ENCODE measurements at places on chromosomes 2 and 18. TPM values are rescaled to one million over a fixed set of nuclear protein-coding genes. Genes with fewer than 3 reads are reported as not detected.

- no peak for DNase-seq
Observed at GRCh38 chr2:197502201-197502600, 2.0 kb downstream of the HSPE1 start.

GRCh38 chr2:159562248-159562647 is 54.1 kb downstream of the BAZ2B start:
- no peak for DNase-seq

- peak; percentile 62 for DNase-seq
Observed at GRCh38 chr2:16614314-16614860, 51.2 kb downstream of the CYRIA start.

GRCh38 chr2:8312221-8312620 is 369.6 kb upstream of the ID2 start:
- DNase-seq: no peak

The GAD1 gene
- total RNA-seq: 2.8 TPM

GRCh38 chr2:68272246-68272994 is 20.1 kb upstream of the PPP3R1 start:
- DNase-seq: no peak

- DNase-seq: no peak
Observed at GRCh38 chr2:189876271-189876670, 92.0 kb downstream of the PMS1 start.

The TLX2 gene
- not detected for total RNA-seq

DNA sequence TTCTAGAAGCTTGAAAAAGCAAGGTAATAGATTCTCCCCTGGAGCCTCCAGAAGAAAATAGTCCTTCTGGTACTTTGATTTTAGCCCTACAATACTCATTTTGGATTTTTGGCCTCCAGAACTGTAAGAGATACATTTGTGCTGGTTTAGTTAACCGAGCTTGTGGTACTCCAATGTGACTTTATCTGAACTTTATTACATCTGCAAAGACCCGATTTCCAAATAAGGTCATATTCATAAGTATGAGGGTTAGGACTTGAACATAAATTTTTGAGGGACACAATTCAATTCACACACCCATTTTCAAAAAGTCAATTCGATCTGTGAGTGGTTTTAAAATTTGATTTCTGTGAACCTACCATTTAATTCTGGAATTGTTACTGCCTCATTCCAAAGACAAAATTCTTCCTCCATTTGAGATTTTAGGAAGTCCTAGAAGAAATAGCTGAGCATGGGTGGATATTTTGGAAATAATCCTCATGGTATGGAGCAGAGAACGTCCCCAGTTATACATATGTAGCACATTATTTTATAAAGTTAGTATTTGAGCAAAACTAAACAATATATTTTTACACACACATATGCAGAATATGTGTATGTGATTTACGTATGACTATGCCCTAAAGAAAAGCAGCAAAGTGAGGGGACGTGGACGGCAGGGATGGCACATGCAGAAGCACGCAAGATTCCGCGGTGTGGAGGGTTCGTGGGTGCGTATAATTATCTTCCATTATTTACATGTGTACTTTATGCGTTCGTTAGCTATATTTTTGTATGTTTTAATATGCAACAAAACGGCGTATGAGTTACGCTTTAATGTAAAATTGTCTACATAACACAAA is 905 bp upstream of the NUP35 start:
- no peak for DNase-seq

The B3GNT7 gene
- not detected for total RNA-seq

DNA sequence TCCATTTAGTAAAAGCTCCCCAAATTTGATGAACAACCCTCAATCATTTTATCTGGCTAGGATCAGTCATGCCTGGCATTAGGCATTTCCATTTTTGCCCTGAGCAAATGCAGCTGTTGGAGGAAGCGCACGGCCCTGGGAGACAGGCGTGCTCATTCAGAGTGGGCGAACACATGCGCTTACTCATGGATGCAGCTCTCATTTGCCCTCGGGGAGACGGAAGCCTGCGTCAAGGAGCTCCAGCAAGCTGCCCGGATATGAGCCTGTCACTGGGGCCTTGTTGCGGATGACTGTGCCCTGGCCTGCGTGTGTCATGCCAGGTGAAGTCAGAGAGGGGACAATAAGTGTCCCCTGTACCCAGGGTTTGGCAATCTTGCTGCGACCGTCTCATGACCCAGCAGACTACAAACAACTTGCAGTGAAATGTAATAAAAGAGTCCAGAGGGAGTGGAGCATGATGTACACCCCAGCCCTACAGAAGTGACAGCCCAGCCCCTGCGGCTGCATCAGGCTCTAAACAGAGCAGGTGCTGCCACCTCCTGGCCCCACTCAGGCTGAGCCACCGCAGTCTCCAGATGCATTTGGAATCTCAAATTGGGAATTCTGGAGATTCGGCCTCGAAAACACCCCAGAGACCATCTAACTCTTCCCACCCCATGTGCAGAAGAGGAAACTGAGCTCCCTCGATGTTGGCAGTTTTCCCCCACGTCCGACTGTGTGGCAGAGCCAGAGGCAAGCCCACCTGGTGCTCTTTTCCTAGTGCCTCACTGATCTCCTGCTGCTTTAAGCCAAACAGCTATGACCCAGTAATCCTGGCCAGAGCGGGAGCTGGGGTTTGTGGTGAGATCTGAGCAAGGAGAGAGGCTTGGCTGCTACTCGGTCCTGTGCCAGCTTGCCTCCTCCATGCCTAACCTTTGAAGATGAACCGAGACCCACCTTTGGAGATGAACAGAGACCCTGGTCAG is 105.0 kb upstream of the ALK start:
- DNase-seq: peak; percentile 14

GRCh38 chr2:234996941-234997270 is 45.1 kb downstream of the SH3BP4 start:
- DNase-seq: peak; percentile 47

DNA sequence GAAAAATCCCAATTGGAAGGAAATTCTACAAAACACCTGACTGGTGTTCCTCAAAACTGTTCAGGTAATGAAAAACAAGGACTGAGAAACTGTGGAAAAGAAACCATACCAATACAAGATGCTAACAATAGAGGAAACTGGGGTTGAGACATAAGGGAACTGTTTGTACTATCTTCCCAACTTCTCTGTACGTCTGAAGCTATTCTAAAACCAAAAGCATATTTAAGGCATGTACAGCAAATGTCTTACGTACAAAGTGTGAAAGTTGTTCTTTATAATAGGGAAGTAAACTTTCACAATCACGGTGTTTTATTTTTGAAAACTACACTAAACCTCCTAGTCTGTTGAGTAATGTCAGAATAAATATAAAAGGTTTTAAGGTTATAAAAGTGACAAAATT is 776.1 kb upstream of the RAB6C start:
- no peak for DNase-seq

The HRH4 gene
- not detected for total RNA-seq

DNA sequence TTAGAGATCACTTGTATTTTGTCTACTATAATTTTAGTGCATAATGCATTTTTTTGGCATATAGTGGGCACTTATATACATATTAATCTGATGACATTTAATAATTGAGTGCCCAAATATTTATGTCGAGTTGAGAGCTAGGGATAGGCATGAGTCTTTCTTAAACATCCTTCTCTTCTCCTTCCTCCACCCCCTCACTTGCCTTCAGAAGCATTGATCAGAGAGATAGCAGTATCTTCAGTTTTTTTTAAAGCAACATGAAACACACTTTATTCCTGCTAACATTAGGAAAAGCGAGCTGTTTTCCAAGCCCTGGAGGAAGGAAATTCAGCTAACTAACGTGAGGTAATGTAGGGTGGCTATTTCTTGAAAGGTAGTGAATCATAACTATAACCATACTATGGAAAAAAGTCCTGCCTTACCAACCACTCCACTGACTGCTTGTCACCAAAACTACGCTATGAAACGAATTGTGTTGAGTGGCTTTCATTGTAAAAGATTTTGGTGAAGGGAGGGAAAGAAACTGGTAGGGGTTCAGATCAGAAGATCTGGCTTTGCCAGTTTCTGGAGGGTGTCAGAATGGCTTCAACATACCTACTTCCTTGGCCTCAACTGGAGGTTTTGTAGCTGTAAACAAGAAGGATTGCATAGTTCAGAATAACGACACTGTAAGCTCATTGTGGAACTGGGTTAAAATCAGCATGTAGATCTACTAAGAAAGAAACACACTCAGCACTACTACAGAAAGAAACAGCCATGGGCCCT is 2.3 kb upstream of the ITGA4 start:
- no peak for DNase-seq

The LBH gene
- total RNA-seq: 163 TPM

DNA sequence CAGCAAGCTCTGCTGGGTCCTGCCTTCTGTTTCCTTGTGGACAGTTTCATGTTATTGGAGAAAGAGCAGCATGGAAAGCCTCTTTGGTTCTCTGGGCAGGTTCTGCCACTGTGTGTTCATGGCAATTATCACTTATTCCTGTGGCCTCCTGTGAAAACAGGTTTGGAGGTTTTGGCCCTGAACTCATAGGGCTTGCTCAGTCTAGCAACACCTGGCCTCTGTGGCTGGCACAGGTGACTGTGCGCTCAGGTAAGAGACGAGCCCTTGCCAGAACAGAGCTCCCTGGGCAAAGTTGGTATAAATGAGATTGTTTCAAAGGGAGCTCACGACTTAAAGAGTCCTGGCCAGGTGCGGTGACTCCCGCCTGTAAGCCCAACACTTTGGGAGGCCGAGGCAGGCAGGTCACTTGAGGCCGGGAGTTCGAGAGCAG is 5.7 kb downstream of the CEP68 start:
- DNase-seq: no peak

The DNAJC5G gene
- total RNA-seq: not detected

The SERPINB5 gene
- not detected for total RNA-seq

The BCL11A gene
- total RNA-seq: 0.03 TPM

- DNase-seq: no peak
Observed at GRCh38 chr2:235032466-235032865, 80.6 kb downstream of the SH3BP4 start.

- no peak for DNase-seq
Observed at GRCh38 chr2:210660-211059, 53.2 kb downstream of the SH3YL1 start.

The SIX3 gene
- total RNA-seq: not detected

GRCh38 chr2:156437272-156437930 is 1.2 kb downstream of the GPD2 start:
- DNase-seq: no peak

GRCh38 chr2:150441784-150442183 is 45.7 kb downstream of the RND3 start:
- DNase-seq: no peak

DNA sequence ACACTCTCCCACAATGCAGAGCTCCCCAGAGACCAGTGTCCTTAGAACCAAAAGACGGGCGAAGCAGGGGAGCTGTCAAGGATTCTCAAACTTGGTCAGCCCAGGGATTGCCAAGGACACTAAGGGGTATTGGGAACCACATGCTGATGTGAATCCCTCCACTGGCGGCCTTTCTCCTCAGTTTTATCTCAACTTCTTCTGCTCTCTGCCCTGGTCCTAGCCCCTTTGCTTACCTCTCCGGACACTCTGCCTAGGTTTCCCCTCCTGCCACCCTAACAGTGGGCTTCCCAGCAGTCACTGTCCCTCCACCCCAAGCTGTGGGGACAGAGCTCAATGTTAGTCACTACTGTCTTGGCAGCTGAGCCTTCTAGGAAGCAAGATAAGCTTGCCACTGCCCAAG is 61.1 kb downstream of the POLR1A start:
- no peak for DNase-seq

DNA sequence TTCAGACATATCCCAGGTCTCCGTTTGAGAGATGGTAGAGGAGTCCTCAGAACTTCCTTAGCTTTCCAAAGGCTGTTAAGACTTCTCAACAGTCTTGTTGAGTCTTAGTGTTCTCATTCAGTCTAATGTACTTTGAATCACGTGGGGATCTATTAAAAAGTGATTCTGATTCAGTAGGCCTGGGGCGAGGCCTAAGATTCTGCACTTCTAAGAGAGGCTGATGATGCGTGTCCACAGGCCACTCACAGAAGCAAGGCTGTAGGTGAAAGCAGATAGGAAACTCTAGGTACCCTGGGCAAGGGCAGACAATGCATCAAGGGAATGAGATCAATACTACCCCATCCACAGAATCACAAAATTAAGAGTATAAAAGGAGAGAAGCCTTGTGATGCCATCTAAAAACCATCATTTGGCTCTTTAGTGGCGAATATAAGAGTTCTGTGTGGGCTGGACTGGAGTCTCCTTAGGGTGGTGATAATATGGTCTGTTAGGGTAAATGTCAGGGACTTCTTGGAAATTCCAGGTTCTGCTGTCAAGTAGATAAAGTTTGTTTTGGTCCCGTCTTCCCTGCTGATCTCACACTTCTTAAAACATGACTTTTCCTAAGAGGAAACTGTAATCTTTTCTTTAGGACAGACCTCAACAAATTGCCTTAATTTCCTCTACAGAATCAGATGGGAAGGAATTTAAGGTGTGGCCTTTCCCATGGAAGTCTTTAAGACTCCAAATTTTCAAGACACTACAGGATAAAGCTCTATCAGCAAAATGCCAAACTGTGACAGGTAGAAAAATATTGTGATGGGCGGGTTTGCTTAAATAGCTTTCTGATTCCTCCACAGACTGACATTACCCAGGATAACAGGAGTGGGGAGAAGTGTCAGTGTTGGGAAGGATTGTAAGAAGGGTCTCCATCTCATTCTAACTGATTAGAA is 45.7 kb upstream of the NEMP2 start:
- no peak for DNase-seq

The NDC80 gene
- total RNA-seq: 69.6 TPM

The TMEM163 gene
- not detected for total RNA-seq

DNA sequence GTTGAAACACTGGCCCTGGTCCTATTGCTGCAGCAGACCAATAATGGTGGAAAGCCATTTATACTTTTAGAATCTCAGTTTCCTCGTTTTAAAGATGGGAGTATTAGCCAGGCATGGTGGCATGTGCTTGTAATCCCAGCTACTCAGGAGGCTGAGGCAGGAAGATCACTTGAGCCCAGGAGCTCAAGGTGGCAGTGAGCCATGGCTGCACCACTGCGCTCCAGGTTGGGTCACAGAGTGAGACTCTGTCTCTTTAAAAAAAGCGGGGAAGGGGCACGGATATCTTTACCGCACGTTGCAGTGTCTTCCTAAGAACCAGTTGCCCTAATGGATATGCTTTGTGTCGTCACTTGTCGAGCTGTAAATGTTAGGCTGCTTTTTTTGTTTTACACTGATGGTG is 8.3 kb downstream of the MTCL1 start:
- DNase-seq: no peak

The TUBA3E gene
- total RNA-seq: not detected

DNA sequence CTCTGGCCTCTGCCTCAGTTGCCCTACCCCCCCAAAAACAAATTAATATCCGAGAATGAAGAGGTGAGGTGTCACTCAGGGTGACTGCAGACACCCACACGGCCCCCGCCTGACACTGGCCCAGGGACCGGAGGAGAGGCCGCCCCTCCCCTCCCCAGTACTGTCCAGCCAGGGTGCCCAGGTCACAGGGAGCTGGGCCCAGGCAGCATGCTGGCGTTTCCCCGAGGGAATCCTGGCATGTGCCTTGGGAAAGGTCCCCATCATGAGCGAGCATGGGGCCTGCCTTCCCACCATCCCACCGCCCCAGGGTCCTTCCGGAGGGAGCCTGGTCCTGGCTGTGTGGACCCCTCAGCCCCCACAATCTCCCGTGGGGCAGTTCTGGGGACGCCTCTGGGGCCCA is 3.0 kb downstream of the MAB21L4 start:
- no peak for DNase-seq

GRCh38 chr18:54260396-54261072 is 8.8 kb upstream of the POLI start:
- no peak for DNase-seq
